ENCODE measurements at places on chromosomes 5 and 9. TPM values are rescaled to one million over a fixed set of nuclear protein-coding genes. Genes with fewer than 3 reads are reported as not detected.

DNA sequence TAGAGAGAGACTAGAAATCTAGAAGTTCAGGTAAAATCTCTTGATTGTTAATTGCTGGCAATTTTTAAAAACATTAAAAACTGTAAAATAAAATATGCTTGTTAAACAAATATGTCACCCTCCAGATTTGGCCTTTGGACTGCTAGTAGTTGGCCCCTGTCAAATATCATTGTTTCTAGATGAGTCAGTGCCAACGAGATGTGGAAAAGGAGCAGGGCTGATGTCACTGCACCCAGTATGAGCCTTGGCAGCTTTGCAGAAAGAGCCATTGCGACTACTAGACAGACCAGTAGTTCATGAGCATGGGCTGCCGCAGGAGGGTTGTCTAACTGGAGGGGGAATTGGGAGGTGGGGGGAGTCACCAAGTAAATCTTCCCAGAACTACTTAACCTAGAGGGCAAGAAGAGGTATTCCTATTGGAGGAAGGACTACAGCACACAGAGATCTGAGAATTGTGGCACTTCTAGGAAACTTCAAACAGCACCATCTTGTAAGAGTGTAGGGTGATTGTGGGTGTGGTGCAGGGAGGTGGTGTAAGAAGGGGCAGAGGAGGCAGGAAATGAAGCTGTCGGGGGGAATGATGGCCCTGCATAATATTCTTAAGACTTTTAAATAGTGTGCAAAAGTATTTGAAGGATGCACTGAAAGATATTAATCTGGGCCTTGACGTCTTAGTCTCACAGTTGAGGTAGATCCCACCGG lies 7.1 kb upstream of the DOCK2 start:
- no peaks in the 10 kb centered on the region for H3K4me1 ChIP-seq
- H3K27ac ChIP-seq, result no peak overlapping the region
- no peak for DNase-seq

DNA sequence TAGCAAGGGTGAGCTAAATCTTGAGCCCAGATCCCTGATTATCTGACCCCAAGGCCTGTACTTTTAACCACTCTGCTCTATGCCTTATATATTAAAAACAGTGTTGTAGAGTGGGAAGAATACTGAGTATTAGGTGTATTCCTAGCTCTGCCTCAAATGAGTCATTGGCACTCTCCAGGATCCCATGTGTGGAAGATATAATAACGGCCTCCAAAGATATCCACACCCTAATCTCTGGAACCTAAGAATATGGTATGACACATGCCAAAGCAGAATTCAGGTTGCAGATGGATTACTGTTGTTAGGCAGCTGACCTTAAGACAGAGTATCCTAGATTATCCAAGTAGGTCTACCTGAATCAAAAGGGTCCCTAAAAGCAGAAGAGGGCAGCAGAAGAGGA lies 110.8 kb downstream of the ADRB2 start:
- no peak overlapping the region for H3K4me3 ChIP-seq
- H3K27ac ChIP-seq, result no peak overlapping the region
- peaks cover 7% of the 10 kb centered on the region for H3K4me1 ChIP-seq
- H3K36me3 ChIP-seq, result no peaks in the 10 kb centered on the region
- no peaks in the 10 kb centered on the region for H3K27me3 ChIP-seq

DNA sequence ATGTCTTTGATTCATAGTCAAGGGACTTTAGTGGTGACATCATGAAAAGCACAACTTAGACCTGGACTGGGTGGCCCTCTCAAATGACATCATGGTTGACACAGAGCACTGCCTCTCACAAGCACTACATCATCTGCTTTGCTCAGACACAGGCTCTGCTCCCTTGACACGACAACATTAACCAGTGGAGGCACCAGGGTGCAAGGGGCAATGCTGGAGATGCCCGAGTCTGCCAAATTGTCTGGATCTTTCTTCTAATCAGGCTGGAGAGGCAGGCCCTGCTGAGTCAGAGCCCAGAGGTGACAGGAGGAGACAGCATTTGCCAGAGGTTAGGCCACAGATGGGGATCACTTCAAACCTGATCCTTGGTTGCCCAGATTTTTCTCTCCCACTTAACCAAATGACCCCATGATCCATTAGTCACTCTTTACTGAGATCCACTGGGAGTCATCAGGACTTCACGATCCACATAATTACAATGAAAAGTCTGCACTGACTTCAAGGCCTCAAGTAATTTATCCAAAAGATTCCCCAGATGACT lies 174.4 kb downstream of the SLIT3 start:
- no peaks in the 10 kb centered on the region for H3K27me3 ChIP-seq
- no peak overlapping the region for H3K27ac ChIP-seq
- DNase-seq, result no peak
- no peaks in the 10 kb centered on the region for H3K36me3 ChIP-seq
- H3K4me3 ChIP-seq, result no peak overlapping the region

- no peak overlapping the region for H3K27ac ChIP-seq
- DNase-seq, result no peak
- no peaks in the 10 kb centered on the region for H3K27me3 ChIP-seq
- H3K4me1 ChIP-seq, result no peaks in the 10 kb centered on the region
These were observed 354.0 kb downstream of the TLR4 start for GRCh38 chr9:118058227-118058626.

DNA sequence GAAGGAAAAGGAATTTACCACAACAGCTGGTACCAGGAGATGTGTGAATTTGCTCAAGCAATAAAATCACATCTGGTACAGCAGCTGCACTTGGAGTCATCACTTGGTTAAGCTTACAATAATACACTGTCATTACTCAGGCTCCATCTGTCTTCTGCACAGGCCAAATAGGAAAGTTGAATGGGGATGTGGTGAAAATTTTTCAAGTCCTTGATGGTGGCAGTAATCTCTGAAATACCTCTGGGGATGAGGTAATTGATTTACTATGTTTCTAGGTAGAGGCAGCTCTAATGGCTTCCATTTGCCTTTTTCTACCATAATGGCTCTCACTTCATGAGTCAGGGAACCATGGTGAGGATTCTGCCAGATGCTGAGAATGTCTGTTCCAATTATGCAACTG lies 206.8 kb upstream of the ATP10B start:
- no peaks in the 10 kb centered on the region for H3K36me3 ChIP-seq
- no peaks in the 10 kb centered on the region for H3K27me3 ChIP-seq
- no peak overlapping the region for H3K27ac ChIP-seq
- H3K4me3 ChIP-seq, result no peak overlapping the region
- no peak for DNase-seq
- no peaks in the 10 kb centered on the region for H3K4me1 ChIP-seq

DNA sequence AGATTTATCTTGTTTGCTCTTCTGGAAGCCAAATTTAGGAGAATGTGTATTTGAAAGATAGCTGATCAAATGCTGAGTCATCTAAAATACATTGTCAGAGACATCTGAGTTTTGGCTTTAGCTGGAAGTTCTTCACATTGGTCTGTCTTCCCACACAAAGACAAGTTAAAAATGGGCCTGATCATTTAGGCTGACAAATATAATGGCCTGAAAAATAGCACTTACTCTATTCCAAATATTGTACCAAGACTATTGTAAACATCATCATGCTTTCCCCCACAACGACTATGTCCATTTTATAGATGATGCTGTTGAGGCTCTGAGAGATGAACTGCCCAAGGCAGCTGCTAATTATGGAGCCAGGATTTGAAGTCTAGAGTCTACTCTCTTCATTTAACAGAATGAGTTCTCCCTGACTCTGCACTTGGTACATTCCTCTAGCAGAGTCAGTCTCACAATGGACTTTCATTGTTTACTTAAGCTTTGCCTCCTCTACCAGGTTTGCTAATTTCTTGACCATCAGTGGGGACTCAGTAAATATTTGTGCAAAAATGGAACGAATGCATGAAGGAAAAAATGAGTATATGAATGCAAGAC lies 619.4 kb upstream of the KLF4 start:
- H3K27me3 ChIP-seq, result no peaks in the 10 kb centered on the region
- no peaks in the 10 kb centered on the region for H3K4me1 ChIP-seq
- H3K27ac ChIP-seq, result no peak overlapping the region

- H3K36me3 ChIP-seq, result no peaks in the 10 kb centered on the region
- no peaks in the 10 kb centered on the region for H3K27me3 ChIP-seq
- no peak for DNase-seq
- no peaks in the 10 kb centered on the region for H3K4me1 ChIP-seq
- no peak within 1 kb of the TSS for H3K4me3 ChIP-seq
These were observed at the start of gene C1QTNF3 for GRCh38 chr5:34043099-34043876. Gene C1QTNF3, minus strand, starts transcription at chr5:34043213. Its CDS starts 88 bp downstream, at chr5:34043125.

- H3K4me1 ChIP-seq, result peaks cover 30% of the 10 kb centered on the region
- H3K36me3 ChIP-seq, result no peaks in the 10 kb centered on the region
- DNase-seq, result no peak
- H3K27ac ChIP-seq, result no peak overlapping the region
- H3K4me3 ChIP-seq, result no peak overlapping the region
These were observed 8.5 kb downstream of the CAMSAP1 start for GRCh38 chr9:135898634-135899407.

GRCh38 chr9:137375321-137376058 lies 47.5 kb downstream of the EXD3 start:
- no peaks in the 10 kb centered on the region for H3K36me3 ChIP-seq
- H3K27ac ChIP-seq, result no peak overlapping the region
- no peaks in the 10 kb centered on the region for H3K4me1 ChIP-seq
- no peak for DNase-seq
- no peak overlapping the region for H3K4me3 ChIP-seq

DNA sequence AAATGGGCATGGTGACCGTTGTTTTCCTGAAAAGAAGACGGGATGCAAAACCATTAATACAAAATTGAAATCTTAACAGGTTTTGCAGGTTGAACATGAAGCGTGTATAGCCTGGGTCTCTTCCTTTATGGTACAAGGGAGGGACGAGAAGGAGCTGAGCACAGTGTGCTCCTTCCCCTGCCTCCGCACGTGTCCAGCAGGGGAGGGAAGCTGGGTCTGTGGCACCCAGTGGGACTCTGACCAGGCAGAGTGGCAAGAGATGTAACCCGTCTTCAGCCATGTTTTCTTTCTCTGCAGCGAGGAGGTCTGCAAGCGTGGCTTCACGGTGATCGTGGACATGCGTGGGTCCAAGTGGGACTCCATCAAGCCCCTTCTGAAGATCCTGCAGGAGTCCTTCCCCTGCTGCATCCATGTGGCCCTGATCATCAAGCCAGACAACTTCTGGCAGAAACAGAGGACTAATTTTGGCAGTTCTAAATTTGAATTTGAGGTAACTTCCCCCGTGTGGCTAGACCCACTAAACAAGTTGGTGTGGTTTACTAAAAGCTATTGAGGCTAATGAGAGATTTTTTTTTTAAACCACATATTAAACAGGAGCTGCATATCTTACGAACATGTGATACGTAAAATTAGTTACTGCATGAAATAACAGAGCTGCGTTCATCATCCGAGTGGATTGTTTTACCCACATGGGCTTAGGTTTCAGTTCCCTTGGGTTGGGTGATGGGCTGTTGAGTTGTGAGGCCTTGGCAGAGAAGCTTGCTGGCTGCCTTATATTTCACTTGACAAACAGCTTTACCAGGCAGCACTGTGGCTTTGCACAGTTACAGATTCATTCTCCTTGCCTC lies 143.7 kb downstream of the TRIO start:
- H3K4me3 ChIP-seq, result no peak overlapping the region
- H3K4me1 ChIP-seq, result peaks cover 8% of the 10 kb centered on the region
- DNase-seq, result no peak
- H3K36me3 ChIP-seq, result no peaks in the 10 kb centered on the region
- H3K27me3 ChIP-seq, result no peaks in the 10 kb centered on the region

GRCh38 chr5:112684121-112684520 lies 53.6 kb upstream of the APC start:
- H3K4me3 ChIP-seq, result peak overlapping the region; percentile 50
- H3K36me3 ChIP-seq, result no peaks in the 10 kb centered on the region
- no peaks in the 10 kb centered on the region for H3K27me3 ChIP-seq
- peaks cover 92% of the 10 kb centered on the region for H3K4me1 ChIP-seq
- peak overlapping the region; percentile 99 for H3K27ac ChIP-seq
- peak; percentile 91 for DNase-seq

DNA sequence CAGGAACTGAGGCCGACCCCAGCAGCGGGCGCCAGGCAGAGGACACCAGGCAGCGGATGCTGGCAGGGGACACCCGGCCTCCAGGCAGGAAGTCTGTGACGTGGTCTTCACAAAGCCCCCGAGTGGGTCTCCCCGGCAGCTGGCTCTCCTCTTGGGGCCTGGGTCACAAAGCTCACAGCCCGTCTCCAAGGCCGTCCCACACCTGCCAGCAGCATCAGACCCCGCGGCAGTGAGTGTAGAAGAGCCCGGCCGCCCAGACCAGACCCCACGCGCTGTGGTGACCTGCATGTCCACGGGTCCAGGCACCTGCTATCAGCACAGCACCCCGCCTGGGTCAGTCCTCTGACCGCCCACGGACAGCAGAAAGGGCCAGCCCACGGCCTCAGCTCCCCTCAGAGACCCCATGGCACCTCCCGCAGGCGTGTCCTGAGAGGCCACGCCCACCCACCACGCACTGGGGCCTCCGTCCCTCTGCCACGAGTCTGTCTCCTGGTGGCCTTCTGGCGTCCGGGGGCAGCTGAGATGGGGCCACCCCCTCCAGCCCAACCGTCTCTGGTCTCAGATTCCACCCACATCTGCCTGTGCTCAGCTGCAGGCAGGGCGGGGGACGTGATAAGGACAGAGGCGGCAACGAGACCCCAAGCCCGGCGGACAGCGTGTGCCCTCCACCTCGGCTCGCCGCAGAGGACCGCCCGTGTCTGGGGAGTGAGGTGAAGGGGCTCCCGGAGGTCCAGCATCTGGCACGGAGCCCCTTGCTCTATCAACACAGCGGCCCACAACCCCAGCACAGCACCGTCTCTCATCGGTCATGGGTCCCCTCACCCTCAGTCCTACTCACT lies 34.2 kb downstream of the EXD3 start:
- DNase-seq, result no peak
- H3K36me3 ChIP-seq, result no peaks in the 10 kb centered on the region
- H3K27ac ChIP-seq, result no peak overlapping the region
- H3K27me3 ChIP-seq, result no peaks in the 10 kb centered on the region
- no peaks in the 10 kb centered on the region for H3K4me1 ChIP-seq

- H3K27ac ChIP-seq, result 0 out of 2 replicates have a peak overlapping the region, but pooled peaks have one; percentile 7
- H3K4me1 ChIP-seq, result no peaks in the 10 kb centered on the region
- no peak overlapping the region for H3K4me3 ChIP-seq
- peaks cover 19% of the 10 kb centered on the region for H3K36me3 ChIP-seq
- no peak for DNase-seq
- H3K27me3 ChIP-seq, result no peaks in the 10 kb centered on the region
These were observed 78.1 kb downstream of the GPR21 start for GRCh38 chr9:123111427-123112014.

GRCh38 chr5:68659881-68660280 lies 433.9 kb upstream of the SLC30A5 start:
- no peaks in the 10 kb centered on the region for H3K4me1 ChIP-seq
- H3K4me3 ChIP-seq, result no peak overlapping the region
- no peak for DNase-seq
- H3K27me3 ChIP-seq, result peaks cover 3% of the 10 kb centered on the region
- no peaks in the 10 kb centered on the region for H3K36me3 ChIP-seq
- H3K27ac ChIP-seq, result no peak overlapping the region

Gene SLCO4C1
- total RNA-seq, result not detected

Gene SV2C
- total RNA-seq, result not detected

Gene ADAMTSL1
- total RNA-seq, result 8.2 TPM

Gene OR13J1
- not detected for total RNA-seq

Gene NIPAL4
- not detected for total RNA-seq

Gene WWC1
- not detected for total RNA-seq

Gene FGF10
- total RNA-seq, result not detected

Gene HMMR
- total RNA-seq, result 37.6 TPM

Gene DMRT2
- total RNA-seq, result not detected

Data from Karpas-422 (cell line).